ENCODE measurements at places on chromosomes 11 and 22.
A peak's percentile ranks its signal among the peaks of the same experiment; 100 is the strongest.

DNA sequence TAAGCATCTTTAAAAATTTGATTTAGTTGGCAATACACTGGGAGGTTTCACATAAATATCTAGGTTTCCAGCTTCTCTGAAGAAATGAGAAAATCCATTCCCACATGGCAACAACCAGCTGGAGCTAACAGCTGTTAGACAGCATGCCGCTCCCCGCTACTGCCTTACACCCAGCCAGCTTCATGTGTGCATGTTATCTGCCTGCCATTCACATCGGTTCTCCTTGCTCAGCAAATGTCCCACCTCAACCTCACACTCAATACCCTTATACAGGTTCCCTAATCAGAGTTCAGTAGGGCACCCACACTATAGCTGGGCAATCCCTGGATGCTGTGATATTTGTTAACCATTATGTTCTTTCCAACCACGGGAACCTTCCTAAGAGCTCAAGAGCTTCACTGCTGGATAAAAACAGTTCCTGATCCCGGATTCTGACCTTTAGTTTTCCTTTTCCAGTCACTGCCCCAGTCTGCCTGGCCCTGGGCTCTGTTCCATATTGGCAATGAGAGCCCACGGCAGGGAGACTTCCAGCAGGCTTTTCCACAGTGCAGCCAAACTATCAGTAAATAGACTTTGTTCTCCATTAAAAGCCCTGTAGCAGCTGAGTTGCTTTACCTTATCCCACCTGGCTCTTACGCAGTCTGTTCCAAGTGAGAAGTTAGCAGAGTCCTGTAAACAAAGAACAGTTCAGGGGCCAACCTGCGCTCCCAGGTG, 8.6 kb downstream of the RPUSD4 start:
- no peak for DNase-seq

GRCh38 chr11:114075891-114076441, 16.5 kb downstream of the ZBTB16 start:
- peak; percentile 33 for DNase-seq

DNA sequence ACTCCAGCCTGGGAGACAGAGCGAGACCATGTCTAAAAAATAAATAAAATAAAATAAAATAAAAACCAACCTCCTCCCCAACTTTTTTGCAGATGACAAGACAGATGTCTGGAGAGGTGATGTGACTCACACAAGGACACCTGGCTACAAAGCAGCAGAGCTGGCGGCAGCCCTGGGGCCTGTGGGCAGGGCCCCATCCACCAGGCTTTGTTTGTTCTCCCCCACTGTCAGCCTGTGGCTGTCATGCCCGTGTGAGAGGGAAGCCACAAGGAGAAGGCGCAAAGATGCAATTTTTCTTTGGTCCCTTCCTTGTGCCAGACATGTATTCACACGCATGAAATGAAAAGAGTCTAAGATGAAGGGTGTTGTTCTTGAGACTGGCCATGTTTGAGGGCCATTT, 16.6 kb downstream of the CD59 start:
- no peak for DNase-seq

GRCh38 chr22:47343611-47344010, 581.2 kb downstream of the TBC1D22A start:
- DNase-seq: no peak

GRCh38 chr11:110198031-110198729, 98.2 kb downstream of the RDX start:
- no peak for DNase-seq

DNA sequence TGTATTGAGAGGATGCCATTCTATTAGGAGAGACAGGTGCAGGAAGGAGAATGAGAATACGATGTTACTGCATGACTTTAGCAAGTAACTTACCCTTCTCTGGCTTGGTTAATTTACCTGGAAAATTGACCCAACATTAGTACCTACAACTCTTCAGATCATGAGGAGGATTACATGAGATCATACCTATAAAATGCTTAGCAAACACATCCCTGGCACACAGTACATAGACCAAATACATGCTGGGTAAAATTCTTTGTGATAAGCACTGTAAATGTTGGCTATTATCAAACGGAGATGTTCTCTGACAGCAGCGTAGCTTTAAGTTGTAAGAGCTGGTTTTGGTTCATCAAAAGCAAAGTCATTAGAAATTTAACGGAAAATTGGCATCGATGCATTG, 28.8 kb downstream of the LARGE1 start:
- no peak for DNase-seq

- DNase-seq: no peak
These were observed 371.2 kb downstream of the DYNC2H1 start for GRCh38 chr11:103480421-103480820.

- no peak for DNase-seq
These were observed 3.7 kb downstream of the MS4A1 start for GRCh38 chr11:60459345-60459744.

- no peak for DNase-seq
These were observed 22.8 kb downstream of the TEAD1 start for GRCh38 chr11:12696911-12697581.

DNA sequence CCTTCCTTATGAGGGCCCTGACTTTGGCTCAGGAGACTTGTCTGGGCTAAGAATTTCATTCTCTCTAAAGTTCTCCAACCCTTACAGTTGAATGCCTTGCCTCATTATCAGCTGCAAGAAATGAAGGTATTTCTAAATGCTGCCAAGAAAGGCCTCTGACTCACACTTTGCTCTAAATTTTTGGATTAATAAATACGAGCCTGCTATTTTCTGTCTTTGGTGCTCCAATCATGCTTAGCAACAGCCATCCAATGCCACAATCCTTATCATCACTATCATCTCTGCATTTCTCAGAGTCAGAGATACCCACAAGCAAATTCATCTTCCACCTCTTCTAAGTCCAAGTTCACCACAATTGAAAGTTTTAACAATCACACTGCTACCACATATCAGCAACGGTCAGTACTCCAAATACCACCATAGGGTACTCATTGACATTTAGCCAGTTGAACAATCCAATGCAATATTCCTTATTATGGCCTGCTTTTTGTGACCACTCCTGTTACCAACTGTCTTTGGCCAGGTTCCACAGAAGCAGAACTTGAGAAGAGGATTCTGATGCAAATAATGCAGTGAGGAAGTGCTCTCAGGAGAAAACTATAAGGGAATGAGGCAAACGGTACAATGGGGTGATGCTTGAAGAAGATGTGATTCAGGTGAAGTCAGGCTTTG, 5.7 kb downstream of the PATE2 start:
- no peak for DNase-seq

DNA sequence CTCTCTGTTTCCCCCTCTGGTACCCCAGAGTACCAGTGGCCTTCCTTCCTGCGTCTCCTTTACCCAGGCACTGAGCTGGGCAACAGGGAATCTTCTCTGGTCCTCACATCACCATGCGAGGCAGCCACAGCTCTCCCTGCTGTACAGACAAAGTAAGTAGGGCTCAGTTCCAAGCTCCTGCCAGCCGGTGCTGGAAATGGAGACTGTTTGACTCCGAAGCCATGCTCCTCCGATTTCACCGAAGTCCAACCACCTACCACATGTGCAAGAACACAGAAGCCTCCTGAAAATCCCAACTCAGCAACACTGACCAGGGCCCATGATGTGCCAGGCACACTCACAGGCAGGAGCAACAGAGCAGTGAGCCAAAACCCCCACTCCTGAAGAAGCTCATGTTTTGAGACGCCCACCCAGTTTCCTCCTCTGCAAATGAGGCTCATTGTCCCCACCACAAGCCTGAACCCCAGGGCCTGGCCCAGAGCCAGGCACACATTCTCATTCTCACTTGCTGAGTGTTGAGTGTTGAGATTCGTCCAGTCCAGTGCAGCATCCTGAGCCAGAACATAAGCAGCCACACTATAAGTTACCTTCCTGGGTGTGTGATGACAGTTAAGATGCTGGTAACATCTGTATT, 156.0 kb downstream of the MPPED1 start:
- no peak for DNase-seq

DNA sequence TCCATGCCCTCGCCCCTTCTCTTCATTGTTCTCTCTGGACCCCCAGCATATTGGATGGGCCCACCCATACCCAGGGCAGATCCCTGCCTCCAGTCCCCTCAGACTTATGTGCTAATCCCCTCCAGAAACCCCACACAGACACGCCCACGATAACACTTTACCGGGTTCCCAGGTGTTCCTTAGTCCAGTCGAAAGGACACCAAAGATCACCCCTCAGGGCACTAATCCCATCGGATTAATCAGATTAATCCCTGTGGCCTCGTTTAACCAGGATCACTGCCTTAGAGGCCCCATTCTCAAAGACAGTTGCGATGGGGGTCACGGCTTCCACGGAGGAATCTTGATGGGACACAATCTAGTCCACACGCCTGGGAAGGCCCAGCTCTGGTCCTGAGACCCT, 80.8 kb downstream of the SHANK2 start:
- DNase-seq: no peak

GRCh38 chr22:46104170-46104880, 46.0 kb upstream of the PPARA start:
- no peak for DNase-seq

DNA sequence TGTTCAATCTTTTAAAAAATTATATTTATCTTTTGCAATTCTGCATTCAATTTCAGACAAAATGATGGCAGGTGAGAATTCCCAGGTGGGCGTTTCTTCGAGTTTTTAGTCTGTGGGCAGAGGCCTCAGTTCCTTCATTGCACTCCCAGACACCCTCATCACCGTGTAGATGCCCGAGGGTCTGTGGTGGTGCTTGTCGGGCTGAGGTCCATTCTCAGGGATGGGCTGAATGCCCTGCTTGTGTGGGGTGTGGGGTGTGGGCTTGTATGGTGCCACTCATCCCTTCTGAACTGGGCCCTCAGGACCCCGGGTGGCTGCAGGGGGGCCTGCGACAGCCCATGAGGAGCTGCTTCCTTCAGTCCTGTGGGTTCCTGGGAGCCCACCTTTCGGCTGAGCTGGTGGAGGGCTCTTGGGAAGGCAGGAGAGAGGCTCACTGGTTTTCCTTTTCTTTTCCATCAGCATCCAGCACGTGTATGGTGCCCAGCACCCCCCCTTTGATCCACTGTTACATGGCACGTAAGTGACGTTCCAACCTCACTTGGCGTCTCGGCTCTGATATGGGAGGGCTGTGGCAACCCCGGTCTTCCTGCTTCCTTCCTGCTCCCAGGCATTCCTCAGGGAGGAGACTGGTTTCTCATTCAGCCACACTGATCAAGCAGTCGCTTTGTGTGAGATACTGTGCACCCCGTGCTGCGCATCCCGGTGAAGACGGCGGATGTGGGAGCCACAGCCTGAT, 29.8 kb downstream of the TBC1D22A start:
- no peak for DNase-seq

- peak; percentile 41 for DNase-seq
These were observed 19.3 kb downstream of the POLR3H start for GRCh38 chr22:41524809-41525449.

GRCh38 chr11:2834503-2835273, 50.9 kb downstream of the CDKN1C start:
- no peak for DNase-seq

GRCh38 chr11:29005401-29005980, 897.3 kb downstream of the METTL15 start:
- DNase-seq: no peak

GRCh38 chr11:9573775-9574621, 528 bp downstream of the WEE1 start:
- no peak for DNase-seq

DNA sequence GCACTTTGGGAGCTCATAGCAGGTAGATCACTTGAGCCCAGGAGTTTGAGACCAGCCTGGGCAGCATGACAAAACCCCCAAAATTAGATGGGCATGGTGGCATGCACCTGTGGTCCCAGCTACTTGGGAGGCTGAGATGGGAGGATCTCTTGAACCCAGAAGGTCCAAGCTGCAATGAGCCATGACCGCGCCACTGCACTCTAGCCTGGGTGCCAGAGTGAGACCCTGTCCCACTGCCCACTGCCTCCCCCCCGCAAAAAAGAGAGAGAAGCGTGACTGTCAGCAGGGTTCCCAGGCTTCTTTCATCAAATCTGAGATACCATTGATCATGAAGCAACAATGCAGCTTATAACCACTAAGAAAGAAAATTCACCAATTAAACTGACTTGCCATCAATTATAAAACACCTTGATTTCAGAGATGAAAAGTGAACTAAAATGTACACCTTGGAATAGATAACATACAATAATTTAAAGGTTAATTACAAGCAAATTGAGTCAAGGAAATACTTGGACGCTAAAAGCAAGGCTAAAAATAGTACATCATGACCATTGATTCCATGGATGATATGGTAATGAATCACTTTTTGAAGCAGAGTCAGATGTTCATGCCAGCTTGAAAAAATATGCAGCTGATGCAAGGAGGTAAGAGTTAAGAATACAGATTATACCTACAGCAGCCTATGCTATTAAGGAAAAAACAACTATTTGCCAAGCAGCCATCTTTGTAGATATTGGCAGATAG, 90.8 kb upstream of the ALKBH3 start:
- no peak for DNase-seq

- DNase-seq: no peak
These were observed 24.1 kb upstream of the PHOX2A start for GRCh38 chr11:72267956-72268617.

GRCh38 chr22:19997561-19998231, 18.9 kb downstream of the ARVCF start:
- no peak for DNase-seq

GRCh38 chr22:31153357-31153756, 6.6 kb upstream of the RNF185 start:
- no peak for DNase-seq

GRCh38 chr11:119361056-119361787, 14.7 kb upstream of the MFRP start:
- DNase-seq: no peak

GRCh38 chr11:58641803-58642581, 19.5 kb downstream of the CNTF start:
- no peak for DNase-seq

DNA sequence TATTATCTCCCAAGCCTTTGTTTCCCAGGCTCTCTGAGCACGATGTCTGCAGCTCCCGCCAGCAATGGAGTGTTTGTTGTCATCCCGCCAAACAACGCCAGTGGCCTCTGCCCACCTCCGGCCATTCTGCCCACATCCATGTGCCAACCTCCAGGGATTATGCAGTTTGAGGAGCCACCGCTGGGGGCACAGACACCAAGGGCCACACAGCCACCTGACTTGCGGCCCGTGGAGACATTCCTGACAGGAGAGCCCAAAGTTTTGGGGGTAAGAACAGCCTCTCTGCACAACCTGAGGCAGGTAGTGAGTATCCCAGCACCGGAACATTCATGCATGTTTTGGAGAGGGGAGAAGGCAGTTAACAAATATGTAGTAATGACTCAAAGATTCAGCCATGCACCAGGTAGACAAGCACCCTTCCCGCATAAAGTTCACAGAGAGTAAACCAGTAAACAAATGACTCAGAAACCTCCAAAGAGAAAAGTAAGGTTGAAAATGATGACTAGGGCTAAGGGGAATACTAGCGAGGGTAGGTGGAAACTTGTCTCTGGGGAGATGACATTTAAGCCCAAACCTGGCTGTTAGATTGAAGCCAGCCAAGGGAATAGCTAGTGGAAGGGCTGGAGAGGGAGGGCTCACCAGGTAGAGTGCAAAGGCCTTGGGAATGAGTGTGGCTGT, 7.2 kb downstream of the MS4A15 start:
- DNase-seq: no peak

GRCh38 chr11:94648789-94649188, 81.6 kb downstream of the PIWIL4 start:
- DNase-seq: no peak

- DNase-seq: no peak
These were observed 117.8 kb downstream of the NTM start for GRCh38 chr11:131488238-131488637.
